ENCODE measurements at places on chromosomes 5 and 9.

DNA sequence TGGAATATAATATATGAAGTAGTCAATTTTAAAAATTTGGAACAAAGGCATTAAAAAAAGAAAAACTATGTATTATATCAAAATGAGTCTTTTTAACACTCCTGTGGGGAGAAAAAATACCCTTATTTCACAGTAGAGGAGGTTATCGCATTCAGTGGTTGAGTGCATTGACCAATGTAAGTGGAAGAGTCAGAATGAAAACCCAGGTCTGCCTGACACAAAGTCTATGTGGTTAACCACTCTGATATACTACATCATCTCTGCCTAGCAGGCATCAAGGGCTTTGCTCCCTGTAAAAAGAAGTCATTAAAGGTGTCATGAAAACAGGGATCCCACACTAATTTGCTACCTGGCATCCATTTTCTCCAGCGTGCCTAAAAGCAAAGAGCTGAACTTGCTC lies 417.2 kb upstream of the C9orf72 start:
- DNase-seq, result no peak

DNA sequence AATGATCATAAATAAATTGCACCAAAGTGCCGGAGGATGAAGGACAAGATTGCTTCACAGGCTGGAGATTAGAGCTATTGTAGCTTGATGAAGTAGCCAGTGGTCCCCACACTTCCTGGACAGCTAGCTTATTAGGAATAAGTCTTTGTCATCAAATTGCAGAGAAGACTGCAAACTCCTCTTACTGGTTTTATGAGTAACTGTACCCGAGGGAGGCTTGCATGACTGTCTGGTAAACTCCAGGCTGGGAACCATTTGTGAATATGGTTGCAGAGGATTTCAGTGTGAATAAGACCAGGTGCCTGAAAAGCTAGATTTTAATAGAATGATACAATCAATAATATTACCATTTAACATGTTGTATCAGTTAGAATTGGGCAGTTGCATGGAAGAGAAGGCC lies 36.5 kb upstream of the SEMA5A start:
- no peak for DNase-seq

GRCh38 chr9:133735415-133735775 lies 2.8 kb downstream of the SARDH start:
- no peak for DNase-seq

DNA sequence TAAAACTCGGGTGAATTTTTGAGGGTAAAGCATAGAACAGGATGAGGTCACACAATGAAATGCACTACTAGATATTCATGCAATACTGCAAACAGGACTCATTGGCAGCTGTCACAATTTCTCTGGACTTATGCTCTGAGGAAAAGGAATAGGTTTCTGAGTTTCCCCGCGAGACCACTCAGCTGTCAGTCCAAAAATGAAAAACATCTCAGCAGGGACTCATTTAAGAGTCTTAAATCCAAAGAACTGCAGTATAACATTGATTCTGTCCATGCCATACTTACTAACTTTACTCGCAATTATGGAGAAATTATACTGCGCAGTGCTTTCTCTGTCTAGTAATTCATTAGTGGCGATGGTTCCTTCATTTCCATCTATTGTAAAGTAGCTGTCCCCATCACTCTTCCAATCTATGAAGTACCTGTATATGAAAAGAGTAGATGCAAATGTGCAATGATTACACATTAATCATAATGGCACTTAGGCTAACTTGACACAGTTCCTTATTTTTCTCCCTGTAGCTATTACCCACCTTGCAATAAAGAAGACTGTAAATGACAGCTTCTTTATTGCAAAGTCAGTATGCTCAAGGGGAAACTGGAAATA lies 1070.0 kb downstream of the CDH12 start:
- no peak for DNase-seq

DNA sequence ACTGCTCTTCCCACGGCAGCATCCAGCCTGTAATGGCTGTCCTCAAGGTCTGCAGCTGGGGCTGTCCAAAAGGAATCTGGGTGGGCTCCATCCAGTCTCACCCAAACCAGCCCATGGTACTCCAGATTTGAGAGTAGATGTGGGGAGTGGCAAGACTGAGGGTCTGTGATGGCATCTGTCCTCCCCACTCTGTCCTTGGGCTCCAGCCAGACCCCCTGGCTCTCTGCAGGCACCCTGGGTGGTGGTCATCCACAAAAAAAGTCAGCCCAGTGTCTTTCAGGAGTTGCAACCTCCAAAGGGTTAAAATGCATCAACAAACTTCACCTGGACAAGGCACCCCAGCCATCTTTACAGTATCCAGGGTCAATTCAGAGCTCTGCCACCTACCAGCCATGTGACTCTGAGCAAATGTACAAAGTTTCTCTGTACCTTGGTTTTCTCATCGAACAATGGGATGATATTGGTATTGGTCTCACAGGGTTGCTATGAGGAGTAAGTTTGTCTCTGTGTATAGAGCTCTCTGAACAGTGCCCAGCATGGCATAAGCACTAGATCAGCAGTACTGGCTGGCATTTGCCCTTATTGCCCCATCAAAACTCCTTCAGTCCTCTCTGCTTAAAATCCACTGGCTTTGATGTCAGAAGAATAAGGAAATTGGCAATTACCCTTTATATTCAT lies 7.3 kb upstream of the S1PR3 start:
- no peak for DNase-seq

GRCh38 chr9:89372230-89372816 lies 54.0 kb downstream of the SECISBP2 start:
- DNase-seq, result no peak

GRCh38 chr9:86925686-86926085 lies 21.6 kb downstream of the GAS1 start:
- DNase-seq, result no peak

DNA sequence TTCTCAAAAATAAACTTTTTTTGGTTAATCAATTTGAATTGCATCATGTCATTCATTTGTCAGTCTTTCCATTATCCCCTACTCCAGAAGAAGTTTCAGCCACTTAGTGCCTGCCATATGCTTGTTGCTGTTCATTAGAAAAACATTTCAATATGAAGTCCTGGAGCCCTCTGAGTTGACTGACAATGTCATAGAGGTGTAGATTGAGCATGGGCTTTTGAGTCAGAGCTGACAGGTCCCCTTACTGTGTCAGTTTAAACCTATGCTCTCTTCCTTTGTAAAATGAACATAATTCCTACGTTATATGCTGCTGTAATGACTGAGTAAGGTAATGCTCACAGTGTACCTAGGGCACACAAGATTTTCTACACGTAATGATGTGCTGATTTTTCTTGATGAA lies 114.0 kb downstream of the CTNND2 start:
- DNase-seq, result no peak

DNA sequence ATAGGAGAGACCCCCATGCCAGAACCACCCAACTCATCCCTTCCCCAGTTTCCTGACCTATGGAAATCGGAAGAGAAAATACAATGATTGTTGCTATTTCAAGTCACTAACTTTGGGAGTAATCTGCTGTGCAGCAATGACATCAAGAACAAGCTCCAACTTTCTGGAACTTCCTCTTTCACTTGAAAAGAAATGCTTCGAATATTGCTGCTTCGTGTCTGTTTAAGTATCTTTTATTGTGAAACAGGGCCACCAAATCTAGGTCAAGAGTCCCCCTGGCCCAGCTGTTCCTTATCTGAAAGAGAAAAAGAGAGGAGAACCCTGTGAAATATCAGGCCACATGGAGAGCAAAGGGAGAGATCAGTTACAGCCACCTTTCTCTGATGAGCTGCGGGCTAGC lies 59.4 kb upstream of the DNAH5 start:
- DNase-seq, result no peak

DNA sequence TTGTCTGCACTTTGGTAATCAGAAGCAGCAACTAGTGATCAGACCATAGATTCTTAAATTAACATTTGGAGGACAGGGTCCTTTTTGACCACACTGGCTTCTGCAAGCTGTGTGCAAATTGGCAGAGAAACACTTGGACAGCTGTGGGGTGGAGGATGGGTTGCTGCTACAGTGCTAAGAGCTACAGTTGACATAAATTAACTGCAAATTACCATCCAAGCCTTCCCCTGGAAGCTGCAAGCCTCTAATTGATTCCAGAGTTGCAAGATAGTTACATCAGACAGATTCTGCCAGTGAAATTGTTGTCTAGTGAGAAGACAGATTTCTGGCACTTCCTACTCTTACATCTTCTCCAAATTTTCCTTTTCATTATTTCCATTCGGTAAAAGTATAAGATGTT lies 517.7 kb downstream of the DIRAS2 start:
- peak; percentile 43 for DNase-seq

DNA sequence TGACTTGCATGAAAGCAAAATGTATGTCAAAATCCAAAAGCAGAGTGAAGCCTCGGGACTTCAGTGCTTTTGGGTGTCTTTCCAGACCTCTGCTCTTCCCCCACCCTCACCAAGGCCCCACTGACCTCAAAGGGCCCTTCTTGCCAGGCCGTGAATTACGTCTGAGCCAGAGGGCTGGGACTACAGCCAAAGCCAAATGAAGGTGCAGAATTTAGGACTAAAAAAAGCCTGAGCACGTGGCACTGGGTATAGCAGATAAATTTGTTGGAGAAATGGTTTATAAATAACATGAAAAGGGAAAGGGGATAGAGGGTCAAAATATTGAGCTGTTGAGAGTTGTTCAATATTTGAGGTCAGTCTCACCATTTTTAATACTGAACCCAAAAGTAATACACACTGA lies 163.4 kb downstream of the GHR start:
- no peak for DNase-seq

- no peak for DNase-seq
These were observed 55.3 kb downstream of the OR2K2 start for GRCh38 chr9:111274737-111275136.

DNA sequence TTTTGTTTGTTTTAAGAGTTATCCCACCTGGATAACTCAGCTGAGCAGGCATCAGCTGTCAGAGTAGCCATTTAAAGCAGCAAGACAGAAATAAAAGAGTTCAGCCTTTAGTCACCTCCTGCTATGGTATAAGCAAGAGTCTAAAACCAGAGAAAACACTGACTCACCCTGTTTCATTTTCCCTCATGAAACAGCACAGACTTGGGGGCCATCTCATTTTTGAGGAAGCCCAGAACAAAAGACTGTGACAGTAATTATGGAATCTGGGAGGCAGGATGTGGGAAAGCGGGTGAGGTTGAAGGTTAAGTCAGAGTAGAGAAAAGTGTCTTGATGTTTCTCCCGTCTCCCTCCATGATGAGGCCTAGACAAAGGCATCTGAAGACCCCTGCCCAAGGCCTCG lies 90.2 kb upstream of the FAM174A start:
- no peak for DNase-seq

GRCh38 chr9:70641631-70642030 lies 227.2 kb upstream of the KLF9 start:
- peak; percentile 79 for DNase-seq
